ENCODE measurements at places on chromosomes 16 and 17.

DNA sequence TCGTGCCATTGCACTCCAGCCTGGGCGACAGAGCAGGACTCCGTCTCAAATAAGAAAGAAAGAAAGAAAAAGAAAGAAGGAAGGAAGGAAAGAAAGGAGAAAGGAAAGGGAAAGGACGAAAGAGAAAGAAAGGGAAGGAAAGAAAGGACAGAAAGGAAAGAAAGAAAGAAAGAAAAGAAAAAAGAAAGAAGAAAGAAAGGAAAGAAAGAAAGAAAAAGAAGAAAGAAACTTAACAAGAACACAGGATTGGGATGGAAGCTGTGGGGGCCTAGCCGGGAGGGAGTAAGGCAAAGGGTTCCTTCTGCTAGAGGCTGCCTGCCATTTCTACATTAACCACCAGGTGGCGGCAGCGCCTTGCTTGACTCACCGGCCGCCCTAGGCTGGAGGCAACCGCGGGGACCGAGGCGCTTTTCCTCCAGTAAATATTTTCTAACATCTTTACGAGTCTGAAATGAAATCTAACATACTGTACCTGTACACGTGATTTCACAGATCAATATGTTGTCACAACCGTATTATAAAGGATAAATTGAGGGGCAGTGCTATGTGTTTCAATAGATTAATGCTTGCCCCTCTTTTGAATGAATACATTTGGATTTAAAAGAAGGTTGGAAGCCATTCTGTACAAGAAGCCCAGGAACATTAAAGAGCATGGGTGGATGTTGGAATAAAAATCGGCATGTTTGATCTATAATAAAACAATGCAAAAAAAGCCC lies 6.1 kb downstream of the GJD3 start:
- peak; percentile 46 for DNase-seq

DNA sequence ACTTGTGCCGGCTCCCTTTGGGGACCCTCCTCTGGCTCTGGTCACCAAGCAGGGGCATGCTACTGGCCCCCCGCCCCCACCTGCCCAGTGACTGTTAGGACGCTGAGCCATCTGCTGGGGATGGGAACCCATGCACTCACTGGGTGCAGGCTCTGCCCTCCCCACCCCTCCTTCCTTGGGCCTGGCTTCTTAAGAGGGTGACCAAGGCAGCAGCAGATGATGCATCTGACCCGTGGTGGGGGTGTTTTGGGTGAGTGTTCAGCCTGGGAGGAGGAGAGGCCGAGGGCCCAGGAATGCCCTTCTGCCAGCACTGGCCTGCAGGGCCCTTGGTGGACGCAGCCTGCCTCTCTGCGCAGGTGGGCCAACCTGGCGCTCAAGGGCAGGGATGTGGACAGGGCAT lies 19.2 kb upstream of the MTSS2 start:
- no peak for DNase-seq

DNA sequence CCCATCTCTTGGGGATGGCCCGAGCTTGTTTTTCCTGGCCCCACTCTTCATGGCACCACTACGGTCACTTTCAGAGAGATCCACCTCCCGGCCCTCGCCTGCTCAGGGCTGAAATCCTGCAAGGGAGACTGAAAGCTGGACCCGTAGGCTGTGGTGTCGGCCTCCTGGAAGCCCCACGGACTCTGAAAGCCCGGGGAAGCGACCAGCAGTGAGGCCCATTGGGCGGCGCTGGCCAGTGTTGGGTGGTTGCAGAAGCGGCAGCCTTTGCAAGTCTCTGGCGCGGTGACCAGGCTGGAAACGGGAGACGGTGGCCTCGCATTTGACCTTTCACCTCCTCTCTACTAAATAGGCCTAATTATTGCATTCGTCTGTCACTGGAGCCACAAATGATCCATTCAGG lies 186.0 kb upstream of the FOXF1 start:
- DNase-seq, result no peak

DNA sequence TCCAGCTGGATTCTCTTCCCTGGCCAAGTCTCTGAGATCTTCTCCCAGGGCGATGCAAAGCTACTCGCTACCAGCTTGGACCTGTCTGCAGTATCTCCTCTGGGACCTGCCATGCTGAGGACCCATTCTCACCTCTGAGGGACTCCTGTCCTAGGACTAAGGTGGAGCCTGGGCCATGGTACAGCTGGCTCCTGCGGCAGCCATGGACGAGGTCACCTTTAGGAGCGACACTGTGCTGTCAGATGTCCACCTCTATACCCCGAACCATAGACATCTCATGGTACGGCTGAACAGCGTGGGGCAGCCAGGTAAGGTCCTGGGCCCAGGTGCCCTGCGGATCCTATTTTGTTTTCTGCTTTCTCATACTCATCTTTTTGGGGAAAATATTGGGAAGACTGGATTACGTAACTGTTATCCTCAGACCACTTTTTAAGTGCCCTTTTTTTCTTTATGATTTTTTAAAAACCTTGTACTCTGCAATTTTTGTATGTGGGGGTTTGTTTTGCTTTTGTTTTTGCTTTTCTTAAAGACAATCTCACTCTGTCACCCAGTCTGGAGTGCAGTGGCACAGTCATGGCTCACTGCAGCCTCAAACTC lies 4.1 kb downstream of the METTL22 start:
- no peak for DNase-seq

DNA sequence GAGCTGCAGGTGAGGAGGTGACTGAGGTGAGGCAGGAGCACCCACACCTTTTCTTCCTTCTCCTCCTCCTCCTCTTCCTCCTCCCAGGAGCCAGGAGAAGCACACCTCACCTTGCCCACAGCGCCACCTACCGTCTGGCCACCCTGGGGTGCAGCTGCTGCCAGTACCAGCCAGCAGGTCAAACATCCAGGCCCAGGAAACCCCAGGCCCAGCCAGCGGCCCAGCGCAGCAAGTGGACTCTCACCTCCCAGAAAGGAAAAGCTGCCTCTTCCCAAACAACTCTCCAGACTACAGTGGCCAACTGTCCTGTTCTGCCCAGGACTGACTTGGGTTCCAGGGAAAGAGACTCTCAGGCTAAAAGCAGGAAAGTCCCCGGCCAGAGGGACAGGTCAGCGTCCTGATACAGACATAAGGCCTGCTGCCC lies 22.7 kb downstream of the PEMT start:
- no peak for DNase-seq

DNA sequence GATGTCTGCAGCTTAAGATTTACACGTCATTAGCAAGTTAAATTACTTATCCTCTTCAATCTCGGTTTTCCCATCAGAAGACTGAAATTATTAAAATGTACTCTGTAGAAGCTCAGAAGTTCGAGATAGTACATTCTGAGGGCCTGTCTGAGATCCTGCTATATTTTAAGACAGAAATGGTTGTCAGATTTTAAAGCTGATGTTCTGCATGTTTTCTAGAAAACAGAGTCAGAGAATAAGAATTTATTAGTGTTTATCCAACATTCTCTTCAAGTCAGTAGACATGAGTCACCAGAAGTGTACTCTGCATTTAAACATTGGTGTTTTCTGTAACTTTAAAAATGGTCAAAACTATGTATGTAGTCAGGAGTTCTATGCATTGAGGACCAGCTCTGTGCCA lies 155.2 kb upstream of the MYOCD start:
- no peak for DNase-seq

GRCh38 chr17:7548585-7549400 lies at the start of gene TNFSF12:
Gene TNFSF12, plus strand, starts transcription at chr17:7549058. Its CDS starts 96 bp downstream, at chr17:7549154.
- DNase-seq, result no peak

DNA sequence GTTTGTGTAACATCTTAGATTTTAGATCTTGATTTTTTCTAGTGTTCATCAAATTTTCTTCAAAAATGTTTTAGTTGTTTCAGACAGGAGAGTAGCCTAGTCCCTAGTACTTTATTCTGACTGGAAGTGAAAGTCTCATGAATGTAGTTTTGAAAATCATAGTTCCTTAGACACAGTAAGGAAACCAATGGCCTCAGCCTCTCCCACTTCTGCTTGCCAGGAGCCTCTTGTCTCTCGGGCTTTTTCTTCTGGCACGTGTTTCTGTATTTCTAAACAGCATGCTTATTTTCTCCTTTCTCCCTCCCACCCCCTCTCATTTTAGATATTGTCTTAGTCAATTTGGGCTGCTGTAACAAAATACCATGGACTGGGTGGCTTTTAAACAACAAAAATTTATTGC lies 9.8 kb downstream of the SLFN5 start:
- no peak for DNase-seq

GRCh38 chr17:21304091-21304490 lies 19.6 kb downstream of the MAP2K3 start:
- DNase-seq, result no peak

- no peak for DNase-seq
These were observed 187.8 kb downstream of the RAB11FIP4 start for GRCh38 chr17:31579265-31579664.

DNA sequence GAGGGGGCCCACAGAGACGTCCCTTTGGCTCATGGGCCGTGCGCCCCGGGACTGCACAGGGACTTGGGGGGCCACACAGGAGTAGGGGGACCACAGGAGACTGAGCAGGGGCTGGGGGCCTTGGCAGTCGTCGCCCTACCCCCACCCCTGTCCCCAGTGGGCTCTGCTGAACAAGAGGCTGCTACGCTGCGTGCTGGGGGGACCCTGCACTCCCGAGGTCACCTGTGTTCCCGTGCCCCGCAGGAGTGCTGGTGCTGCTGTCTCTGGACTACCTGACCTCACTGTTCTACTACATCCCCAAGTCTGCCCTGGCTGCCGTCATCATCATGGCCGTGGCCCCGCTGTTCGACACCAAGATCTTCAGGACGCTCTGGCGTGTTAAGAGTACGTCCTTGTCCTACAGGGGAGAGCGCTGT lies 14.4 kb upstream of the RNF213 start:
- no peak for DNase-seq

GRCh38 chr17:77735081-77735565 lies 223.4 kb upstream of the TNRC6C start:
- DNase-seq, result no peak

DNA sequence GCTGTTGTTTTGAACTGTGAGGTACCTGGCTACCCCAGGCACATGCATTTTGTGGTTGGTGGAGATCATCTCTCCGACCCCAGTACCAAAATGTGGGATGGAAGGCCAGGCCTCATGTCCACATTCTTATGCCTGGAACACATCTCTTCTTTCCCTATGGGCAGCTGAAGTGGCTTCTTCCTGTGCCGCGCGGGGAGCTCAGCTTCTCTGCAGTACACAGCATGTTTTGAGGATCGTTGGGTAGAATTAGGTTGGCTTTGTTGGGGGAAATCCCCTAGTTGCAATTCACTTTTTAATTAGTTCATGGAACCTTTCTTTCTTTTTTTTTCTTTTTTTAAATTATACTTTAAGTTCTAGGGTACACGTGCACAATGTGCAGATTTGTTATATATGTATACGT lies 242.1 kb downstream of the MSI2 start:
- no peak for DNase-seq

GRCh38 chr17:16975744-16976625 lies 4.1 kb upstream of the TNFRSF13B start:
- no peak for DNase-seq

- DNase-seq, result no peak
These were observed 52.6 kb downstream of the HIC1 start for GRCh38 chr17:2107506-2107905.

DNA sequence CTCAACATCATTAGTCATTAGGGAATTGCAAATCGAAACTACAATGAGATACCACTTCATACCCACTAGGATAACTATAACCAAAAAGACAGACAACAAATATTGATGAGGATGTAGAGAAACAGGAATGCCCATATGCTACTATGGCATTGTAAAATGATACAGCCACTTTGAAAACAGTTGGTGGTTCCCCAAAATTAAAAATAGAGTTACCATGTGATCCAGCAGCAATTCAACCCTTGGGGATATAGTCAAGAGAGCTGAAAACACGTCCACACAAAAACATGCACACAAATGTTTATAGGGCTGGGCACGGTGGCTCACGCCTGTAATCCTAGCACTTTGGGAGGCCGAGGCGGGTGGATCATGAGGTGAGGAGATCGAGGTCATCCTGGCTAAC lies 10.0 kb upstream of the PECAM1 start:
- no peak for DNase-seq

DNA sequence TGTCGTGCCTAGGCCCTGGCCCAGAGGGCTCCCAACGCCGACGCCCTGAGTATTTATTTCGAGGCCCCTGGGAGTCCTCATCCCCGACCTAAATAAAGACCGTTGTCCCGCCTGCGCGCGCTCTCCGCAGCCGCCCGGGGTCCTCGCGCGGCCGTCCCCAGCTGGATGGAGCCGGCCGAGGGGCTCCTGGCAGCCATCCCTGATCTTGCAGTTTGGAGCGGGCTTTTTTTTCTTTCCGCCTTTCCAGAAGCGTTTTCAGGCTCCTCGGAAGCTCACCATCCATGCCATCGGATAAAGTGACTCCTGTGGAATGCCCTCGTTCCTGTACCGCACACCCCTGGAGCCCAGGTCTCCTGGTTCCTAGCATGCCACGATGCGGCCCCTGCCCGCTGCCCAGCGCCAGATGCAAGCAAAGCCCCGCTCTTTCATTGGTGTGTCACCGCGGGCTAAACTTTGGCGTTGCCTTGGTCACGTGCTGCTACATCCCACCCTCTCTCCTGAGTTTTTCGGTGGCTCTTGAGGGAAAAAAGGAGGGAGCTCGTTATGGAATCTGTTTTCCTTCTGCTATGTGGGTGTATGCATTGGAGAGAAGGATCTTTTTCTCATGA lies 716 bp downstream of the TMEM94 start:
- DNase-seq, result no peak

DNA sequence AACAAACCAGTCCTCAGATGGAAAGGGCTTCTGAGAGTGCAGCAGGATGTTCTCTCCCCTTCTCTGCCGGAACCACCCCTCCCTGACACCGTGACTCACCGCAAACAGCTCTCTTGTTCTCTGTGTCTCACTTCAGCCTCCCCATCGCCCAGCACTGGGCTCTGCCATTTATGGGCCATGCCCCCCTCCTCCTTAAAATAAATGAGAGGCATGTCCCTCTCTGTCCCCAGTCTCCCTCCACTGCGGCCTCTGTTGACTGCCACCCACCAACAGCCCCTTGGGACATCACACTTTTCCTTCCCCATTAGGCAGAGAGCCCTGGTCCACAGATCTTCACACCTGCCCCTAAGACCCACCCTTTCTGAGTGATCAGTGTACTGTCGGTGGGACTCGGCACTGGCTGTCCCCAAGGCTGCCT lies 6.3 kb downstream of the CCDC102A start:
- DNase-seq, result no peak

DNA sequence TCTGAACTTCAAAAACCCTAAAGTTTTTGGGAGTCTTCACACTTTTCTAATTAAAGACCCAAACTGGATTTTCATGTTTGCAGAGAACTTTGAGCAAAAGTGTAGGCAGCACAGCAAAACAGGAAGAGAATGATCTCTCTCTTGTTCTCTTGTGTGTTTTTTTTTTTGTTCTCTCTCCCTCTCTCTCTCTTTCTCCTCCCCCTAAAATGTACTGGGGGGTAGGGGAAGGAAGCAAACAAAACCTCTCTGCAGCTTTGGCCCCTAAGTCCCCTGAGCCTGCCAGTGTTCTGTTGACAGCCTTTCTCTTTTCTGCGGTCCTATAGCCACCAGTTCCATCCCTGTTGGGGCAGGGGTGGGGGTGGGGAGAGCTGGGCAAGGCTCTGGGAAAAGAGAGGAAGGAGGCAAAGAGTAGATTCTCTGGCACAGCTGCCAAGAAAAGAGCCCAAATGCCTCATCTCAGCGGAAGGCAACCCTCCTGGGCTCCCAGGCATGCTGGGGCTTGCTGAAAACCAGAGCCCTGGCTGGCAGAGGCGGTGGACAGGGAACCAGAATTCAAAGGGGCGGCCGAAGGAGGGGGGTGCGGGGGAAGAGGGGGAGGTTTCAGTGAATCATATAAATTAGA lies 295.3 kb downstream of the SOX9 start:
- no peak for DNase-seq

All from Panc1 (cell line).